ENCODE measurements at places on chromosomes 2 and 18.

GRCh38 chr2:169462896-169463695 lies 16.2 kb upstream of the BBS5 start:
- DNase-seq = no peak

- DNase-seq = no peak
Observed at GRCh38 chr2:85524336-85524908, 14.5 kb upstream of the MAT2A start.

GRCh38 chr2:156333274-156333950 lies 891 bp upstream of the NR4A2 start:
- peak; percentile 46 for DNase-seq

- DNase-seq = no peak
Observed at GRCh38 chr2:169002161-169002738, 28.9 kb downstream of the ABCB11 start.

DNA sequence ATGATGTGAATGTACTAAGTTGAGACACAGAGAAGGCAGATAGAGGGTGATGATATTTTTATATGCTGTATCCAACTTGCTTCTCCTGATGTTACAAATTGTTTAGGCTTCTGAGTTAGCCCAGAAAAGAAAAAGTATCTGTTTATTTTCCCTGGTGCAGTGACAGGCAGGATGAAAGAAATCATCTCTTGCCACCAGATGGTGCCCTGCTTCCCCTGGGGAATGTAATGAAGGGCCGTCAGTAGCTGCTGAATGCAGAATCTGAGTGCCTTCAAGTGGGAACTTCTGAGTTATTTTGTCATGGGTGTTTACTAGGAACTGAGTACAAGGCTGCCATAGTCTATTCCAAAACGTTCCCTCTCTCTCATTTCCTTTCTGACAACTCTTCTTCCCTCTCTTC lies 525.6 kb downstream of the MBD2 start:
- no peak for DNase-seq

DNA sequence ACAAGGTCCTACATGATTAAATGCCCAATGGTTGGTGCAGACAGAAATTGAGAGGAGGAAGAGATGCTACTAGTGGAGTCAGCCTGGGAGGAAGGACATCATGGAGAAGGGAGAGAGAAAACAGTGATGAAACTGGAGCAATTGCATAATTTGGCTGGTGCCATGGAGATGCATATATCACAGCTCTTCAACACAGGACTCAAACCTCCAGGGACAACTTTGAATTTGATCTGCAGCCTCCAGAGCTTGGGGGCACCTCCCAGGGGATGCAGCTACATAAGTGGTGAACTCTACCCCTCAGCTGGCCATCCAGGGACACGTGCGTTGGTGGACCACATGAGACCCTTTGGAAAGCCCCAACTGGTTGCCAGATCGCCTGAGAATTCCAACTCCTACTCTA lies 80.4 kb downstream of the CTAGE1 start:
- no peak for DNase-seq

GRCh38 chr2:222039821-222040220 lies 259.0 kb downstream of the PAX3 start:
- DNase-seq = no peak

- peak; percentile 3 for DNase-seq
Observed at GRCh38 chr2:95539836-95540235, 52.0 kb upstream of the TRIM43 start.

DNA sequence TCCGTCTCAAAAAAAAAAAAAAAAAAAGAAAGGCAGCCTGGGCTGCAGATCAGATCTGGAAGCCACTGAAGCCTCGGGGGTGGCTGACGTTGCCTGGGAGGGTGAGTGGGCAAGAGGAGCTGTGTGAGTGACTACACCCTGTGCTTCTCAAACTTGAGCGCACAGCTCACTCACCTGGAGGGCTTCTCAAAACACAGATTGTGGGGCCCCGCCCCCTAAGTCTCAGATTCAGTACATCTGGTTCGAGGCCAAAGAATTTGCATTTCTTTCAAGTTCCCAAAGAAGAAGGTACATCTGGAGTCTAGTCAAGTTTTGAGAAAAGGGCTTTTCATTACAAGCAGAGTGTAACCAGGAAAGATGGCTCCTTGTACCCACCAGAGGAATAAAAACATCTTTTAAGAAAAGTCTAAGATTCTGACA lies 97.7 kb upstream of the CAB39 start:
- DNase-seq = no peak

GRCh38 chr2:217090024-217090473 lies 230.2 kb upstream of the TNP1 start:
- no peak for DNase-seq

DNA sequence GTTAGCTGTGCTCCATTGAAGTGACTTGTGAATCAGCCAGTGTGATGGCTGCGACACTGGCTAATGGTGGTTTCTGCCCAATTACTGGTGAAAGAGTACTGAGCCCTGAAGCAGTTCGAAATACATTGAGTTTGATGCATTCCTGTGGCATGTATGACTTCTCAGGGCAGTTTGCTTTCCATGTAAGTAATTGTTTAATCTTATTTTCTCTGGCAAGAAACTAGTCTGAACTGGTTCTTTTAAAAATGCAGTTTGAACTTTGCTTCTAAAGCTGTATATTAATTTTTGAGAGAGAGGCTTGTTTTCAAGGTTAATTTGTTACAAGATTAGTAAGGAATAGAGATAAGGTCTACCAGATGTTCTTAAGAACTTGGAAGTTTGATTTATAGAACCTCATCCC lies 46.7 kb downstream of the GLS start:
- DNase-seq = no peak

GRCh38 chr2:159462961-159463360 lies 153.4 kb downstream of the BAZ2B start:
- no peak for DNase-seq

GRCh38 chr2:42771546-42772153 lies 7.7 kb upstream of the OXER1 start:
- DNase-seq = no peak

- DNase-seq = no peak
Observed at GRCh38 chr2:134783912-134784311, 54.5 kb upstream of the ACMSD start.

- no peak for DNase-seq
Observed at GRCh38 chr2:185583058-185583816, 155.4 kb upstream of the FSIP2 start.

GRCh38 chr18:65817178-65817577 lies 66.4 kb downstream of the CDH7 start:
- no peak for DNase-seq

- DNase-seq = peak; percentile 58
Observed at GRCh38 chr2:174597009-174597344, 627 bp downstream of the WIPF1 start.

- DNase-seq = no peak
Observed at GRCh38 chr2:42314892-42315468, 46.0 kb downstream of the COX7A2L start.

DNA sequence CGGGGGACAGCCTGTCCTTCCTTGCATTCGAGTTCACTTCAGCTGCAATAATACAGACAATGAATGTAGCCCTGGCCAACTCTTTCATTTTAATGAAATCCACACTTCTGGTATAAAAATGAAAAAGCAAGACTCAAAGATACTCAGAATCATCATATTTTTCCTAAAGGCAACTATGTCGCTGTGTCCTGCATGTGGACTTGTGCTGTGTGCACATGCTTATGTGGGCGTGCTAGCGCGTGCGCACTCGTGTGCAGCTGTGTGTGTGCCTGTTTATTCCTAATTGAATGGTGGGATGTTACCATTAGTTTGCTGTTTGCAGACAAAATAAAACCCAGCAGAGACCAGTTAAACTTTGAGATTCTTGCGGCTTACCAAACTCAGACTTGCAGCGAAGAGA lies 49.6 kb downstream of the SMIM21 start:
- DNase-seq = no peak

GRCh38 chr2:30620102-30620501 lies 173.1 kb downstream of the LCLAT1 start:
- DNase-seq = no peak

All from CD4-positive, alpha-beta T cell treated with Interleukin-17A for 1 hour (primary cell).